Memory B cell (primary cell): ENCODE measurements at places on chromosomes 4 and X.

DNA sequence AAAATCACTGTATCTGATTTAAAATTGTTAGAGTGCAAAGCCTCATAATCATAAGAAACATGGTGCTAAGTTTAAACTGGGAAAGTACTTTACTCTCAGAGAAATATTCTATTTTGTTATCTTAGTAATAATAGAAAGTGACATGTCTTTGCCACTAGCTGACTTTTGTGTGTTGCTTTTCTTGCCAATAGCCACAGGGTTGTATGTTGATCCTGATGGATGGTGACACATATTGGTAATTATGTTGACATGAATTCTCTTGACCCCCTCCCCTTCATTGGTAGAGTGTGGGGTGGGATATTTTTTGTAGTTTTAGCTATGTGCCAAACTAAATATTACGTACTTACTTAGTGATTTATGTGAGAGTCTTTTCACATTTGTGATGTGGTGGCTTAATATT, 103.1 kb upstream of the MAP9 start:
- no peak for DNase-seq

GRCh38 chr4:3041192-3042142, 32.9 kb downstream of the HTT-AS start:
- DNase-seq: peak; percentile 64

DNA sequence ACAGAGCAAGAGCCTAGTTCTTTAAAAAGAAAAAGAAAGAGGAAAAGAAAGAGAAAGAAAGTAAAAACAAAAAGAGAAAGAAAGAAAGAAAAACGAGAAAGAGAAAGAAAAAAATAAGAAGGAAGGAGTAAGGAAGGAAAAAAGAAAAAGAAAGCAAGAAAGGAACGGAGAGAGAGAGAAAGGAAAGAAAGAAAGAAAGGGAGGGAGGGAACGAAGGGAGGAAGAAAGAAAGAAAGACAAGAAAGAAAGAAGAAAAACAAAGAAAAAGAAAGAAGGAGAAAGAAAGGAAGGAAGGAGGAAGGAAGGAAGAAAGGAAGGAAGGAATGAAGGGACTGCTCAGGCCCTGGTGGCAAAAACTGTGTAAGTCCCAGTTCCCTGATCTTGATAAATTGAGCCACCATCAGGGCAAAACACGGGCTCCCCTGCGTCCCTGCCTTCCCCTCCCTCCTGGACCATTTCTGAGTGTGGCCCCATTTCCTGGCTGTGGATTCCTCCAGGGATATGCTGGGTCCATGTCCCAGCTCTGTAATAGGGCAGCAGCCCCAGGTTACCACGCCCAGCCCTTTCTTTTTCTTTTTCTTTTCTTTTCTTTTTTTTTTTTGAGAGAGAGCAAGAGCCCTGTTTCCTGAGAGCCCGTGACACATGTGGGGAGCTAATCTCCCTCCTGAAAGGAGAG, 44.8 kb downstream of the SHOX start:
- no peak for DNase-seq

DNA sequence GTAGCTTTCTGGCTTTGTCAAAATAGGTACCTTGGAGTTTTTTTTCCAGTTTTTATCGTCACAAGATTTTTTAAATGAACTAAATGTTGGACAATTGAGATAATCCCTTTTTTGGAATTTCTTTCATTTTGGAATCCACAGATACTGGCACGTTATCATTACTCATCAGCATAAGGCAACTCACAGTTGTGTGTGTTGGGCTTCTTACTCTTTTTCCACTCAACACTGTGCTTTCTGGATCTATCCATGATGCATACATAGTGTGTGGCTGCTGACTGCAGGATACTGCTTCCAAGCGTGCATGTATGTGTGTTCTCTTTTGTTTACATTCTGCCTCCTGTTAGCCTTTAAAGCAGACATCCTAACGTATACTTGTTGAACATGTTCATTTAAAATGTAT, 113.5 kb upstream of the FAM9A start:
- DNase-seq: no peak

- DNase-seq: peak; percentile 46
Observed at GRCh38 chr4:185128272-185129119, 14.6 kb upstream of the SLC25A4 start.

GRCh38 chr4:155952501-155952901, 1.2 kb downstream of the CTSO start:
- DNase-seq: no peak

GRCh38 chr4:142516686-142517526, 329.2 kb downstream of the INPP4B start:
- DNase-seq: no peak

DNA sequence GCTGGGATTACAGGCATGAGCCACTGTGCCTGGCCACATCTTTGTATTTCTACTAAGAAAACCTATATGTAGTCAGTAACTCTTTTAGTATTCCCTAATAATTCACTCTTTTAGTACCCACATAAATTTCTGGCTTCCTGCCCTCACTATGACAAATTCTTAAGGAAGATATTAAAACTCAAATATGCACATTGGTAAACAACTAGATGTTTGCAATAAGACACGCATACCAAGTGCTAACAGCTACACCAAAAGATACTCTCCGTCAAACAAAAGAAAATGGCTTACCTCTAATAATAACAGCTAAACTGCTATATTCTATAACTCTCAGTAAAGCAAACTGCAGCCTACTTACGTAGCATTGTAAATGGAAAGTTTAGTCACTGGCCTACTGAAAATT, 6.3 kb downstream of the UBA6 start:
- DNase-seq: no peak

DNA sequence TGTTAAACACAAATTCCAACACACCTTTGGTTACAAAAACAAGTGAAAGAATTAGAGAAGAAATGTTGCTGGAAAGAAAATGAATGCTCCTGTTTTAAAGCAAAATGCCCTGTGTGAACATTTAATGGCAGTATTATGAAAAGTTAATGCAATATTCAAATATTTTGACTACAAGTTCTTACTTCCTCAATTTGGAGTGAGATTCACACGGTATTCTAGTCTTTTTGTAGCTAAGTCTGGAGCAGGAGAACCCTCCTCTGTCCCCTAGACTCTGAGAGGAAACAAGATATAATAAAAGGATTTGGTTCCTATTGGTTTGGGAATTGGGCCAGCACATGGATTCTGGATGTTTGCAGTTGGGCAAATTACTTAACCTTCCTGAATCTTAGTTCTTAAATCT, 12.7 kb downstream of the MAD2L1 start:
- no peak for DNase-seq

- no peak for DNase-seq
Observed at GRCh38 chr4:184907216-184907615, 81.4 kb upstream of the ACSL1 start.

- DNase-seq: no peak
Observed at GRCh38 chr4:3228881-3229280, 20.1 kb upstream of the MSANTD1 start.

GRCh38 chr4:174358410-174358809, 74.7 kb downstream of the CEP44 start:
- no peak for DNase-seq

- DNase-seq: no peak
Observed at GRCh38 chr4:22345055-22345454, 170.8 kb downstream of the ADGRA3 start.

DNA sequence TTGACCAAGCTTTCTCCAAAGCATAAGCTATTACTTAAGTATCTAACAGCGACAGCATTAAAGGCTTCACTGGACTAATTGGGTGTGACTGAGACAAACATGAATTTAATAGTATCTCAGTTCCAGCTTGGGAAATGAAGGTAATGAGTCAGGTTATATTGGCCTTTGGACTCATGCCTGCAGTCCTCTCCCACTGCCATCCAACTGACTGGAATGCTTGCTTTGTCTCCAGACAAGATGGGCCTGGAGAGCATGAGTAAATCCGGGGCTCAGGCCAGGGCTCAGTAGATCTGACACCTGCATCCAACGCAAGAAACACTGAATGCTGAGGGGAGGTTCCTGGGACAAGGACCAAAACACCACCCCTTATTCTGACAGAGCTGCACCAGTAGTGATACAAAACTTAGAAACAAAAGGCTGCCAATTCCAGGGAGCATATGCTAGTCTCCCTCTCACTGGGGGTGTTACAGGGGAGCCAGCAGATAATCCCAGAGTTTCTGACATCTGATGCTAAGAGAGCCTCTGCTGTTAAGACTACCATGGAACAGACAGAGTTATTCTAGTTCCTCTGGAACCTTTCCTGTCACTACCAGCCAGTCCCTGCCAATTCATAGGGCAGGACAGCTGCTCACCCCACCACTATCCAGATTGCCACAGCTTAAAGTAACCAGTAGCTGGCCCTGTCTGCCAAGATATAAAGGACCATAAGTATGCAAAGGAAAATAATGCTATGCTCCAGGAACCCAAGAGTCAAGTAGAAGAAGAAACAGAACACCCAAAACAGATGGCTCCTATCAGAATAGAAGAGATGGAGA, 293.8 kb downstream of the IQCM start:
- no peak for DNase-seq

- no peak for DNase-seq
Observed at GRCh38 chrX:103628386-103629317, at the start of gene TCEAL1. Gene TCEAL1 (plus strand): TSS chrX:103628975. CDS start chrX:103629917, 942 bp downstream.

DNA sequence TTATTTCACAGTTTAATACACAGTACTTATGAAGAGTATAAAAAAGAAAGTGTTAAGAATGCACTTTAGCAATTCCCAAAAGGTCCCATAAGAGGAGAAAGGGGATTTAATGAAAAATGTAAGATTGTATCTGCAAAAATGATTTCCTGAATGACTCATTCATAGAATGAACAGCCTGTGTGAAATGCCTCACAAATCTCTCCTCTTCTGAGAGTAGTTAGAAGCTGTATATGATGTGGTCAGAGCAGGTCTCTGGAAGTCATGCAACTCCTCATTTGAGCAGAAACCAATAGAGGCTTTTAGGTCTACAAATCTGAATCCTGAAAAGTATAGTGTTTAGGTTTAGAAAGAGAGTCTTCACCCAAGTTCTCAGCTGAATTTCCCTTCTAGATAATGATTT, 381.3 kb upstream of the INTU start:
- DNase-seq: no peak
